ENCODE measurements at places on chromosomes 13 and 19.

DNA sequence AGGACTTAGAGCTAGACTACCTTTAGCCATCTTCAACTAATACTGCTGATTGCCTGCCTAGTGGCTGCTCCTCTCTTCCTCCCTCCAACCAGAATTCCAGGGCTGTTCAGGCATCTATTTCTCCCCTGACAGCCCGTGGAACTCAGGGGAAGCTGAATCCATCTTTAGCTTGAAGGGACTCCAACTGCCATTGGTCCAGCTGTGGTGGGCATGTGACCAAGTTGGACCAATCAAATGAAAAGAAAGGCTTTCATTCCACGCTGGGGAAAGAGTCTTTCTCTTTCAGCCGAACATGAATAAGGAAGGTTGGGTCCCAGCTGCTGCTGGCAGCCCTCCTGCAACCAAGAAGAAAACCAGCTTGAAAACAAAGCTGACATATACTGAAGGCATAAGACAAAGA is 168.5 kb upstream of the OBI1 start:
- DNase-seq, result no peak

DNA sequence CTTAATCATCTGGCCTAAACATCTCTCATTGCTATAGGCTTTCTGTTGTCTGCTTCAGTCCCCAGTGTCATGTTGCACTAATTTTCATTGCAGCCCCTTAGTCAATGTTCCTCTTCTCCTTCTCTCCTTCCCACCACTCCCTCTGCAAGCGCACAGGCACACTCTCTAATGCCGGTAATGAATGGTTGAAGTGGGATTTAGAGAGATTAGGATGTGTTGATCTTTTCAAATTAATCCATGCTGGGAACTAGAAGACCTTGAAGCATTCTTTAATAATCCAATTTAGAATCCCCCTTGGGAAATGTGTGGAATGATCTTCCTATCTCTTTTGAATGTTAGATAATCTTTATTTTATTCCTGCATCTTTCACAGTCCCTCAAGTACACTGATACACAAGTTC is 33.2 kb upstream of the NDFIP2 start:
- no peak for DNase-seq

- DNase-seq, result no peak
These were observed 269.6 kb downstream of the DNAJC15 start for GRCh38 chr13:43293008-43293407.

GRCh38 chr13:23488442-23488841 is 54.9 kb upstream of the SACS start:
- no peak for DNase-seq

GRCh38 chr13:24454056-24454455 is 58.5 kb downstream of the PARP4 start:
- no peak for DNase-seq

DNA sequence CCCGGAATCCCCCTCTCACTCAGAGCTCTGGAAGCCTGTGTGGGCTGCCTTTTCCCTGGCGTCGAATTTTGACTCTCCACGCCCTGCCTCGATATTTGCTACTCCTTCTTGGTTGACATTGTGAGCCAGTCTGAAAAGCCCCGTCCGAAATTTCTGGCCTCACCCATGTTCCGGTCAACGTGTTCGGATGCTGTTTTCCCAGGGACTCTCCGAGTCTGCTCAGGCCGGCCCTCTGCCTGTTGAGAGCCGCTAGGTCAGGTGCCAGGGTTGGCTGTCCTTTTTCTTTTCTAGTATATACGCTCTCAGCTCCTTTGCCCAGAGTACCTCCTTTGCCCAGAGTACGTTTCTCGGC is 6.8 kb upstream of the DGKH start:
- no peak for DNase-seq

DNA sequence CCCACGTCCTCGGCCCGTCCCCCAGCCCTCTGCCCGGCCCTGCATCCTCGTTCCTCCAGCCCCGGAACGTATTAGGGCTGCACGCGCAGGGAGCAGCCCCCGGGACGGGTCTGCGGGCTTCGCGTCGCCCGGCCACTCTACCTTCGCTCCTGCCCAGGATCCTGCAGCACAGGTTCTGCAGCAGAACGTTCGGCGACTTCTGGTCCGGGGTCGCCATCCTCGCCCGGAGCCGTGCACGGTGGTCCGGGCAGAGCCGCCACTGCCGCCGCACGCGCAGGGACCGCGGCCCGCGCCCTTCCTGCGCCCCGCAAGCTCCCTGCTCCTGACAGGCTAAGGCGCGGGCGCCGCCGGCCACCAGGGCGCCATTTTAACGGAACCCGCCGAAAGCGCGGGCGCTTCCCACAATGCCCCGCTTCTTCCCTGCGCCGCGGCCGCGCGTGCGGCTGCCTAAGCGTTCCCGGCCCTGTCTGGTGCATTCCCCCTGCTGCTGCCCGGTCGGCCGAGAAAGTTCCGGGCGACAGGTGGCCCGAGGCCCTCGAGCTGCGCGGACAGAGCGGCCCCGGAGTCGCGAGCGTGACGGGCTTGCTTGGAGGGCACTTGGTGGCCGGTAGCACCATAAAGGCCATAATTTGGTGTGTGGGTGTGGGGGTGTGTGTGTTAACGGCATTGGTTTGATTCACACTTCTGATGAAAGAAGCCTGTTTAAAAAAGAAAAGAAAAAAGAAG is at the start of gene TUBGCP3:
TSS of gene TUBGCP3 (minus strand) at position 390 of the 726 bp plus-strand sequence. CDS start at position 217, 173 bp downstream.
- peak; percentile 60 for DNase-seq

DNA sequence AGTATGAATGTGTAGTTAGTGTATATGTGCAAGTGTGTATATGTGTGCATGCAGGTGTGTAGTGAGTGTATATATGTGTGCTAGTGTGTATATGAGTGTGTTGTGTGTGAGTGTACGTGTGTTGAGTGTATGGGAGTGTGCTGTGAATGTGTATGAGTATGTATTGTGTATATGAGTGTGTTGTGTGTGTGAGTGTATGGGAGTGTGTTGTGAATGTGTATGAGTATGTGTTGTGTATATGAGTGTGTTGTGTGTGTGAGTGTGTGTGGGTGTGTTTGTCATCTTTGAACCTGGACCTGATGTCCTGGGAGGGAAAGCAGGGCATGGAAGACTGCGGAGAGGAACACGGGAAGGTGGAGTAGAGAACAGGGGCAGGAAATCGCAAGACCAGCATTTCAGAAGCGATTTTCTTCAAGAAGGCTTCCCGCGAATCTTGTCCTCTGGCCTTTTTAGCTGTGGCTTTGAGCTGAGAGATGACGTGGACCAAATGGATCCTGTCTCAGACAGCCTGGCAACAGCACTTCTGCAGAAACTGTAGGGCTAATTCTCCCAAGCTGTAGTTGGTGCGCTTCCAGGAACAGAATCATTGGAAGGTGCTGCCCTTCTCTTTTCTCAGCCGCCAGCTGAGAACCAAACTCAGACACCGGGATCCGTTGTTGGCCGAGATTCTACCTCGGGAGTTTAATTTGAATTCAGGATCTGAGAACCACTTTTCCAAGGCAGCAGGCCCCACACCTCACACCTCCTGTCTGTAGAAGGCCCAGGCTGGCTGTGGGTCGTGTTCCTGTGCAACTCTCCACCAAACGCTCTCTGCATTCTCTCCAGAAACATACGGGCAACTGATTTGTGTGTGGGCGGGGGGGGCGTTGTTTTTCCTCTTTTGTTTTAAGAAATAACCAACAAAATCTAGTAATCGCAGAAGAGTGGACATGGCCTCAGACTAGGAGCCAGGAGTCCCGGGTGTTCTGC is 94.7 kb upstream of the RAP2A start:
- DNase-seq, result no peak

DNA sequence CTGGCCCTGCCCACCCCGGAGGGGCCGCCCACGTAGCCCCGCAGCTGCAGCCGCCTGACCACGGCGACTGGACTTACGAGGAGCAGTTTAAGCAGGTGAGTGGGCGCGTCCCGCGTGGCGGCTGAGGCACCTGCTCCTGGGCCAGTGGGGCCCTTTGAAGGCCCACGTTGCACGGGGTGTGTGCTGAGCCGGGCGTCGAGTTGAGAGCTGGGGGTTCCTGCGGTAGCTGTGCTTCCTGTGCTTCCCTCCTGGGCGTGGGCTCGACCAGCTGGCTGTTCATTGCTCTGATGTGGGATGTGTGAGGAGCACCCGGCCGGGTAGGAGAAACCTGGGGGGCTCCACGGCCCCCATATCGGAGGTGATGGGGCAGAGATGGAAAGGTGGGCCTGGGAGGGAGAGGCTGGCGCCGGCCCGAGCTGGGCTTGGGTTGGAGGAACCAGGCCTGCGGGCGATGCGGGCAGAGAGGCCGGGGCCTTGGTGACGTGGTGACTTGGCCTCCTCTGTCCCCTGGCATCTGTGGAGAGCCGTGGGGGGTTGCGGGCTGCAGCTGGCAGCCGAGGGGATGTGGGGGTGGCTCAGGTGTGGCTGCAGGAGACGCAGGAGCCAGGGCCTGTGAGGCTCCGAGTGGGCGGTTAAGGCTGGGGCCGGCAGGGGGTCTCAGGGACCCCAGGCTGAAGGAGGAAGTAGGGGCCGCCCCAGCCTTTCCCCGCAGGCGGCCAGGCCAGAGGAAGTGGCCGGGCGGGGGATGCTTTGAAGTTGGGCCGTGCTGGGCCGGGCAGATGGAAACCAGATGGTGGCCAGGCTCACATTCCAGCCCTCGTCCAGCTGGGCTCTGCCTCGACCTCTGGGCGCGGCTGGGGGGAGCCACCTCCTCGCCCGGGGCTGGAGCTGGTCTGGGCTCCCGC is 7.1 kb downstream of the ARID3A start:
- no peak for DNase-seq

GRCh38 chr13:93959796-93960533 is 519.5 kb downstream of the DCT start:
- no peak for DNase-seq

DNA sequence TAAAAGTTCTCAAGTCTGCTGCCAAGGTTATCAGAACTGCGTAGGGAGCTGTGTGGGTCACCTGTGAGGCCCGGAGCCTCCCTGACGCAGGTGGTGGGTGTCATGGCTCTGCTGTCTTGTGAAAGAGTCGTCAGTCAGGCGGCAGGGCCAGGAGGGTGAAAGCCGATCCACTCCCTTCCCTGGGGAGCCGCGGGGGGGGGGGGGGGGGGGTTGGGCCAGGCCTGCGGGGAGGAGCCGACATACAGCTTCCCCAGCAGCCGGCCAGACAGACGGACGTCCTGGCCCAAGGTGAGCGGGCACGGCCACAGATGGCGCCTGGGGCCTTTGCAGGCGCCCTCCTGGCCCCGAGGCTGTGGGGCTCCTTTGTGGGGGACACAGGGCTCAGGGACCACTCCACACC is 12.4 kb downstream of the SBNO2 start:
- DNase-seq, result no peak

DNA sequence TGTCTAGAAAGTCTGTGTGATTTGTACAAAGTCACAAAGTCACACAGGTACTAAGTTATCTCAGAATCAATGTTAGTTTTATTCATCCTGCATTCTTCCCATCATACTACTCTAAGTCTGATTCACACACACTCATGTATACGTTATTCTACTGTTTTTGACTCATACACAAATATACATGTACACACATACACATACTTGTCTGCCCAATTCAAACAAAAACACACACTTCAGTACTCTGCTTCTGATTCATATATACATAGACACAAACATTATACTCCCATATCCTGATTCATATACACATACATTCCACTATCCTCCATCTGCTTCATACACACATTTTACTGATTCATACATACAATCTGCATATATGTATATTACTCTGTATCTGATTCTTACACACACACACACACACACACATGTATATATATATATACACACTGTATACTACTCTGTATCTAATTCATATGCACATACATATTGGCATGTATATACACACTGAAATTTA is 69.3 kb downstream of the KLF12 start:
- no peak for DNase-seq

- DNase-seq, result no peak
These were observed 6.2 kb upstream of the FUT3 start for GRCh38 chr19:5857203-5858081.

DNA sequence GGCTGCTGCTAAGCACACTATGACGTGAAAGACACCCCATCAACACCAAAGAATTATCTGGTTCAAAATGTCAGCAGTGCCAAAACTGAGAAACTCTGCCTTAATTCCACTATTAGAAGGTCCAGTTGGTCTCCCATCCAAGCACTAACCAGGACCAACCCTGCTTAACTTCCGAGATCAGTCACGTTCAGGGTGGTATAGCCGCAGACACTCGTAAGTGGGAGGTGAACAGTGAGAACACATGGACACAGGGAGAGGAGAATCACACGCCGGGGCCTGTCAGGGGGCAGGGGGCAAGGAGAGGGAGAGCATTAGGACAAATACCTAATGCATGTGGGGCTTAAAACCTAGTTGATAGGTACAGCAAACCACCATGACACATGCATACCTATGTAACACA is 83.4 kb downstream of the C13orf42 start:
- DNase-seq, result no peak

GRCh38 chr19:45040059-45040771 is 1.4 kb downstream of the CLASRP start:
- DNase-seq, result no peak

DNA sequence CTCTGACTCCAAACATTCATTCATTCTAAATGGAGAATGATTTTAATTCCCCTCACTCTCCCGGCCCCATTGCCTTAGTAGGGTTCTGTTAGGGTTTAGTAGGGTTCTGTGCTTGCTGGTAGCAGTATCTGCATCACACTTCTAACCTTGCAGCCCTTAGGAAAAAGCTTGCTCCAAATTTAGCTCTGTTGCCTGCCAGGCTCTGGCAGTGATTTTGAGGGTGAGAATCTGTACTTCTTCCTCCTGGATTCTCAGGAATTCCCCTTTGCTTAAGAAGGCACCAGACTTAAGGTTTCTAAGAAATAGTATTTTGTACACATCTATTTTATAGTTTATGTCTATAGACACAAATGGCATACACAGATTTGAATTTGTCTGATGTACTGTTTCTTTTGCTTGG is 14.7 kb downstream of the B3GLCT start:
- no peak for DNase-seq

DNA sequence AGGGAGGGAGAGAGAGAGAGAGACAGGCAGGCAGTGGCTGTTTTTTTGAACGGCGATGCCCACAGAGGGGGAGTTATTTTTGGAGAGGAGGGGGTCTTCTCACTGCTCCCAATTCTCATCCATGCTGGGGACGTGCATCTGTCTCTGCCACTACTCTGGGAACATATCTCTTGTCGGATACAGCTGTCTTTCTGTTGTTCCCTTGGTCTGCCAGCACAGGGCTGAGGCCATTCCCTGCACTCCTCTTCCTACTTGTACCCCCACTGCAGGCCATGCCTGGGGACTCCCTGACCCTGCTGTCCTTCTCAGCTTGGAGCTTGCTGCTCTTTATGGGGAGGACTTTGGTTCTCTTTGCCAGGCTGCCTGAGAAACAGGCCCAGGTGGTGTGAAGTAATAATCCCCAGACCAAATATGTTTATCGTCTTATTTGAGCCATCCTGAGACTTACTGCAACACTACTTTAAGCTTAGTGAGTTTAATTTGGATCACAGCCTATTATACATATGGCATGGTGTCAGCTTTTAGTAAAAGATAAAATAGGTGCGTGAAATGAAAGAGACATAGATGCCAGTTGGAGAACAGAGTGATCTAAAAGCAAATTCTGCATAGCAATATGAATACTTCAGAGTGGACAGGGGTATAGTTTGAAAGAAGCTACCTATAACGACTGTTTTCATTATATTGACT is 19.1 kb downstream of the LRCH1 start:
- no peak for DNase-seq

DNA sequence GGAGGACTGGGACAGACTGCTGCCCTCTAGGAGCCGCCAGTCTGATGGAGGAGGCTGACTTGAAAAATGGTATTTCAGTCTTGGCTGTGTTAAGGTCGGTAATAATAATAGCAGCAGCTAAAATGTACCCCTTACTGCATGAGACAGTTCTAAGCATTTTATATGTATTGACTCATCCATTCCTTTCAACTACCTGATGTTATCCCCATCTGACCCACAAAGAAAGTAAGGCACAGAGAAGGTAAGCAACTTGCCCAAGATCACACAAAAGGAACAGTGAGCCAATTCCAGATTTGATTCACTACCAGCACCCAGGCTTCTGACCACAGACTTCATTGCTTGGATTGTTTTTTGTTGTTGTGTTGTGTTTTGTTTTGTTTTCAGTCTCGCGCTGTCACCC is 4.0 kb downstream of the NCAN start:
- DNase-seq, result no peak

All from T follicular helper cell (primary cell).